ENCODE measurements at places on chromosomes 12 and 14. TPM values are rescaled to one million over a fixed set of nuclear protein-coding genes. Genes with fewer than 3 reads are reported as not detected.

The NTF3 gene
- total RNA-seq: not detected

The LAG3 gene
- total RNA-seq: 1.9 TPM

The GABARAPL1 gene
- total RNA-seq: 39.2 TPM

The PZP gene
- not detected for total RNA-seq

The CCDC184 gene
- total RNA-seq: 2.7 TPM

The RNASE1 gene
- 0.12 TPM for total RNA-seq

The PTCSC3 gene
- total RNA-seq: not detected

The G2E3 gene
- 15.8 TPM for total RNA-seq

The RGS6 gene
- total RNA-seq: not detected

The NEUROD4 gene
- not detected for total RNA-seq

The WNT1 gene
- 0.07 TPM for total RNA-seq

The HCAR1 gene
- 0.03 TPM for total RNA-seq

The KERA gene
- not detected for total RNA-seq

The C12orf43 gene
- total RNA-seq: 22.8 TPM

The TNFRSF1A gene
- 805 TPM for total RNA-seq

The DPF3 gene
- total RNA-seq: 0.13 TPM

The TAS2R9 gene
- total RNA-seq: not detected

The BICDL1 gene
- 4.1 TPM for total RNA-seq

The LMNTD1 gene
- total RNA-seq: not detected

The COL2A1 gene
- total RNA-seq: 0.12 TPM

The NELL2 gene
- total RNA-seq: not detected

The PDE6H gene
- total RNA-seq: not detected

The ARID4A gene
- total RNA-seq: 4.6 TPM

The SLC38A6 gene
- total RNA-seq: 16.8 TPM

The INSM2 gene
- not detected for total RNA-seq

The HOXC5 gene
- total RNA-seq: 0.70 TPM

The MYF5 gene
- not detected for total RNA-seq

The MYF6 gene
- total RNA-seq: not detected

The SETD1B gene
- total RNA-seq: 11.8 TPM

The BEGAIN gene
- 7.0 TPM for total RNA-seq

The ZNF891 gene
- total RNA-seq: 0.37 TPM

The MMP19 gene
- 0.62 TPM for total RNA-seq

The IFNG-AS1 gene
- total RNA-seq: not detected

The ABHD4 gene
- 46.1 TPM for total RNA-seq

The SPTB gene
- total RNA-seq: 1.5 TPM

The CLEC4C gene
- not detected for total RNA-seq

The CLEC4E gene
- total RNA-seq: 0.09 TPM

The GSG1 gene
- 1.0 TPM for total RNA-seq

The PDE3A gene
- 3.0 TPM for total RNA-seq

The SDSL gene
- 28.3 TPM for total RNA-seq

The BCL11B gene
- total RNA-seq: 0.33 TPM

The ACYP1 gene
- 26.1 TPM for total RNA-seq

The HOTAIR gene
- 0.21 TPM for total RNA-seq

The ST8SIA1 gene
- total RNA-seq: not detected

The IL22 gene
- total RNA-seq: not detected

The HVCN1 gene
- 0.86 TPM for total RNA-seq

The EVL gene
- total RNA-seq: 28.4 TPM

The MDGA2 gene
- total RNA-seq: not detected

The TDRD9 gene
- total RNA-seq: 0.25 TPM

The GZMH gene
- not detected for total RNA-seq

The ATP5MC2 gene
- total RNA-seq: 654 TPM

The SLC25A47 gene
- total RNA-seq: not detected

Measured in A549 treated with Hydrocortisone at 1 μM for 4 hours (cell line).